ENCODE measurements at places on chromosomes 4 and X. TPM values are rescaled to one million over a fixed set of nuclear protein-coding genes. Genes with fewer than 3 reads are reported as not detected.

Gene ESX1
- not detected for total RNA-seq

Gene CFAP299
- 2.1 TPM for total RNA-seq

Gene NSG1
- total RNA-seq, result 2.7 TPM

Gene TRPC5OS
- total RNA-seq, result not detected

DNA sequence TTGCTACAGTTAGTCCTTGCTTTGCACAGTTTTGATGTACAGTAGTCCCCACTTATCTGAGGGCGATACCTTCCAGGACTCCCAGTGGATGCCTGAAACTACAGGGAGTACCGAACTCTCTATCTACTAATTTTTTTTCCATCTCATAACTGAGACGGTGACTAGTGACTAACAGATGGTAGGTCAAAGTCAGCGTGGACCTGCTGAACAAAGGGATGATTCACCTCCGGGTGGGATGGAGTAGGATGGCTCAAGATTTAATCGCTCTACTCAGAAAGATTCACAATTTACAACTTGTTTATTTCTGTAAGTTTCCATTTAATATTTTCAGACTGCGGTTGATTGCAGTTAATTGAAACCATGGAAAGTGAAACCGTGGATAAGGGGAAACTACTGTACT is 655.8 kb downstream of the ZNF674 start:
- DNase-seq, result no peak

GRCh38 chr4:42955746-42956505 is 63.4 kb downstream of the GRXCR1 start:
- no peak for DNase-seq

DNA sequence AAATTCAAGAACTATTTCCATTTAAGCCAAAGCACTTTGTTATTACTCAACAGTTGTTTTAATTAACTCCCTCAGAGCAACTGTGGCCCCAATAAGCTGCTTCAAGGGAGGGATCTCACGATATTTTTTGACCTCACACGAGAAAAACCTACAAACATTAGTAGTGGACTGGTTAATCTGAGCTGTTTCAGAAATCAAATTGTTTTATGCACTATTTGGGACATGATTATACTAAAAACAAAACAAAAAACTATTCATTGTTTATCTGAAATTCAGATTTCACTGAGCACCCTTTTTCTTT is 74.3 kb downstream of the DCHS2 start:
- DNase-seq, result no peak

DNA sequence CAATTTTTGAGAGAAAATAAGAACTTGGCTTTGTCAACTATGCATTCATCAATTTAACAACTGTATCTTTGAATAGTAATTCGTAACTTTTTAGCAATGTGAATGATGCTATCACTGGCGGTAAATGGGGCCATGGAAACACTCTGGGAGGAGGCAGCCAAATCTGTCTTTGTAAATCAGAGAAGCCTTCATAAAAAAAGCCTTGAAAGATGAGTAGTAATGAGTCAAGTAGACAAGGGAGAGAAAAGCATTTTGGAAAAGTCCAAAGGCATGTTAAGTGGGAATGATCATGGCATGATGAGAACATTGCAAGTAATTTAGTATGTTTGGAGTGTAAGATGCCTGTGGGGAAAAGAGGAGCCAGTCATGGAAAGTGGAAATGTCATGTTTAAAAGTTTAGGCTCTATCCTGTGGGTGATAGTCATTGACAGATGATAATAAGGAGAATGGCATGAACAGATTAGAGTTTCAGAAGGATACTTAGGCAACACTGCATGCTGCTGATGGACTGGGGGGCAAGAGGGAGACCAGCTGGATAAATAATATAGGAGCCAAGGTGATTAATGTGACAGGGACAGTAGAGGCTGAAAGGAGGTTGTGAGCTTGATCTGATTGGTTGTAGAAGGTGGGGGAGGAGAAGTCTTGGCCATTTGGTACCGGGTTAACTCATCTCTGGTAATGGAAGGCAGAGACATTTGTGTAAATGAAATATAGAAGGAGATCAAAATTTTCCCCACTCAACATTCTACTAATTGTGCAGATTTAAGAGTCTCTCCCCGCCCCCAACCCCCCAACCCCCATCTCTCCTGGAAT is 16.3 kb downstream of the SPRY1 start:
- peak; percentile 77 for DNase-seq

- DNase-seq, result no peak
These were observed 54.8 kb downstream of the NSUN7 start for GRCh38 chr4:40804598-40804997.

GRCh38 chr4:134708026-134708425 is 506.4 kb upstream of the PABPC4L start:
- DNase-seq, result no peak

GRCh38 chr4:96509039-96509741 is 669.3 kb downstream of the PDHA2 start:
- DNase-seq, result no peak

GRCh38 chrX:51862920-51863319 is 30.5 kb upstream of the MAGED1 start:
- no peak for DNase-seq

GRCh38 chr4:175341203-175341755 is 423.1 kb downstream of the ADAM29 start:
- DNase-seq, result no peak

DNA sequence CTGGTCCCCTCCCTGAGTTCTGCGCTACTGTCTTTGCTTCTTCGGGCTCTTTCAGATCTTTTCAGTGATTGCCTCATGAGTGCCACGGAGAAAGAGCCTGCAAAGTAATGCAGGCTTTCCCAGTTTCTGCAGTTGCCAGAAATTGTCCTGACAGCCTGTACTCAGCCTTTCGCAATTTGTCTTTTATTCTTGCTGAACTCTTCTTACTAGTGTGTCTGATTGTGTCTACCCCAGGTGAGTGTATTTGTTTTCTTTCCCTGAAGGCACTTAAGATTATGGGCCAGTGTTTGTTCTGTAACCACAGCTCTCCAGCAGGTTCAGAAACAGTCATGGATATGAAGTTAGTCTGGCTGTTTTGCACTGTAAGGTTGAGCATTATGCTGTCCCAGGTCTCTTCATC is 47.1 kb downstream of the FAM193A start:
- peak; percentile 72 for DNase-seq

DNA sequence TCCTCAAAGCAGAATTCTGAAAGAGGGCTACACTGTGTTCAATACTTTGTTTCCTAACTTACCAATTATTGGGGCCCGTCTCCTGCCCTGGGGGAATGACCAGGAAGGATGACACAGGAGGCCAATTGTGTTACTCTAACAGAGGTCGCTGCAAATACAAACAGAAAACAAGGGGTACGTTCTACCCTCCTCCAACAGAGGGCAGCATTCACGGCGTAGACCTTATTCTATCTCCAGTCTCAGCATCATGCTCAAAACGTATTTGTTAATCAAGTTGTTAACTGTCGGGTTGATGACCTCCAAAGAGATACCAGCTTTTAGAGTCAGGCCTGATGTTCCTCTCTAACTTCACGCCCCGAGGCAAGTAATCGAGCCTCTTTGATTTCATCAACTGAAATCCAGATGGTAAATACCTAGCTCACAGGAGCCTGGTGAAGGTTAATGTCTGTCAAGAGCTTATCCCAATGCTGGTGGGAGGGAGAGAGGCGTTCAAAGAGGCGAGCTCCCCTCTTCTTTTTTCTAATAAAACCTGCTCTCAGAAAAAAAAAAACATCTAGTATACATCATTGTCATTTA is 181.0 kb upstream of the KCNIP4 start:
- DNase-seq, result peak; percentile 67
